ENCODE measurements at places on chromosomes 3 and 15.

- DNase-seq: no peak
Observed at GRCh38 chr3:77915336-77915735, 875.4 kb downstream of the ROBO2 start.

DNA sequence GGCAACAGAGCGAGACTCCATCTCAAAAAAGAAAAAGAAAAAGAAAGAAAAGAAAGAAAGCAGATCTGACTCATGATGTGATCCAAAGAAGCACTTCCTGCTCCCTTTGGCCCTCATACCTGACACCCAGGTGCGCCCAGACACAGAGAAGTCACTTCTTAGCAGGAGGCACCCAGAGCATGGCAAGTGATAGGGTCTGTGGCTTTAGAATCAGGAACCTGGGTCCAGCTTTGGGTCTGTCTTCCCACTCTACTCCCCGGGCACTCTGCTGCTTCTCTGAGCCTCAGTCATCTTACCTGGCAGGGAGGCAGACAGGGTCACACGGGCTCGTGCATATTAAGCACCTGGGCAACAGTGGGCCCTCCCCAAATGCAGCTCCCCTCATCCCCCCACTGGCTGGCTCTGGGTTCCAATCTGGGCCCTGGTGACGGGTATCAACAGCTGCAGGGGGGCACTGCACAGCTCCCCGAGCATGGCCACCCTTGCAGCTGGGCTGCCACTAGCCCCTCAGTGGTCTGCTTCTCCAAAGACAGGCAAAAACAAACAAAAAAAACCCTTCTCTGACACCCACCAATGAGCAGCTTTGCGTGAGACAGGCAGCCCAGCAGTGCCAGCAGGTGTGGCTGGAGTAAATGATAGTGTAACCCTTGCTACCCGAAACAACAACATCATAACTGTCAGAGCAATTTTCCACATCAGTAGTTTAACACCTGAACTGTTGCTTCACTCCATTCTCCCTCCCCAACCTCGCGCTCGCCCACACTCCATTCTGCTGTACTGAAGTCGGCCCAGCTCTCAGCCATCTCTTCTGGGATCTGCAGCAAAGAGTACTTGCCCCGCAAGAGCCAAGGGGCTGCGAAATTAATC lies 99.8 kb downstream of the MEGF11 start:
- DNase-seq: no peak

- DNase-seq: no peak
Observed at GRCh38 chr3:40445062-40445461, 12.1 kb upstream of the RPL14 start.

GRCh38 chr3:179020112-179020511 lies 51.5 kb downstream of the ZMAT3 start:
- no peak for DNase-seq

- no peak for DNase-seq
Observed at GRCh38 chr15:64921711-64922110, 10.0 kb downstream of the ANKDD1A start.

- DNase-seq: no peak
Observed at GRCh38 chr15:66476535-66476934, 21.0 kb downstream of the SNAPC5 start.

GRCh38 chr3:81485444-81485865 lies 276.0 kb downstream of the GBE1 start:
- DNase-seq: no peak

- no peak for DNase-seq
Observed at GRCh38 chr3:194057570-194058188, 78.3 kb upstream of the HES1 start.

GRCh38 chr15:69504352-69505040 lies 51.9 kb downstream of the RPLP1 start:
- no peak for DNase-seq

DNA sequence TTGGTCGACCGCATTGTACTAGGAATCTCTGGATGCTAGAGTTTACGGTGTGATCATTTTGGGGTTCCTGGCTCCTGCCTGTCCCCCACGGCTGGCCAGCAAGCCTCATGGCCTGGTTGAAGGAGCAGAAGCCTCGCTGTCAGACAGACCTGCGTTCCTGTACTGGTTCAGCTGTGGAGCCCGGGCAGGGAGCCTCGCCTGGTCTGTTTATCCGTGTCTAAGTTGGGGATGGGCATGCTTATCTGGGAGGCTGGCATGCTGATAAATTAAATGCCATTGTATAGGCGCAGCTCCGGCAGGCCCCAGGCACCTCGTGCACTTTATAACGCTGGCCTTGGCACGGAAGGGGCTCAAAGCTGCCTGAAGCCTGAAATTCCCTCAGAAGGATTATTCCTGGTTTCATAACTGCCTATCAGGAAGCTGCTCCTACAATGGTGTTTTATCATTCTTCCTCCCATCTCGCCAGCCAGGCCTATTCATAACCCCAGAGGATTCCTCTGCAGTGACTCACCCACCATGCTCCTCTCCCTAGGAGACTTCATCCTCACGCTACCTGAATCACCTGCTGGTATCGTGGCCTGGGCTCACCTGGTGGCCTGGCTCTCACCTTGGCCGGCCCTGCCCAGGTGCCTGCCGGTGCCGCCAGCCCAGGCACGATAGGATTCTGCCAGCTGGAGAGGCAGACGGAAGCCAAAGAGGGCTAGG lies 110.9 kb downstream of the ASB7 start:
- no peak for DNase-seq

DNA sequence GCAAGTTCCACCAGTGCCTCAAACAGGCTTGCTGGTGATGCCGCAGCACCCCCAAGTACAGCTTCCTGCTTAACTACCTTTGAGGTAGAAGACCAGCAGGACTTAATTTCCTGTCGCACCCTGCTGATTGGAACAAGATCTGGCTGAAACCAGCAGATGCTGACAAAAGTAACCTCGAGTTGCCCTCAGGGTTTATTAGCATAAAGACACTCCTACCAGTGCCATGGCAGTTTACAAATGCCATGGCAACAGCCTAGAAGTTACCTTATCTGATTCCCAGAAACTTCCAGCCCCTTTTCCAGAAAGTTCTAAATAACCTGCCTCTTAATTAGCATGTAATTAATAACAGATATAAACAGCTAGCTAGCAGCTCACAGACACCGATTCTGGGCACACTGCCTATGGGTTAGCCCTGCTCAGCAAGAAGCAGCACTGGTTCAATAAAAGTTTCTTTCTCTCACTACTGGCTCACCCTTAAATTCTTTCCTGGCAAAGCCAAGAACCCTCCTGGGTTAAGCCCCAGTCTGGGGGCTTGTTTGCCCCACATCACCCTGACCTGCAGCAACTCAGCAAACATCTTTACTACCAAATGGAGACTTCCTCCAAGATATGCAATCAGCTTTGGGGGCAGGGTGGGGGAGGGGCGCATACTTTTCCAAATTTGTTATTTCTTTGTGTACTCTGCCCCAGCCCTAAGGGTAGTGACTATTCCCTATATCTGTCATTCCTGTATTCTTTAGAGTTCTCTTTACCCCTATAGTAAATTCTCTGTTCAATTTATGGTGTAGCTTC lies 54.2 kb downstream of the MAP4 start:
- peak; percentile 17 for DNase-seq

DNA sequence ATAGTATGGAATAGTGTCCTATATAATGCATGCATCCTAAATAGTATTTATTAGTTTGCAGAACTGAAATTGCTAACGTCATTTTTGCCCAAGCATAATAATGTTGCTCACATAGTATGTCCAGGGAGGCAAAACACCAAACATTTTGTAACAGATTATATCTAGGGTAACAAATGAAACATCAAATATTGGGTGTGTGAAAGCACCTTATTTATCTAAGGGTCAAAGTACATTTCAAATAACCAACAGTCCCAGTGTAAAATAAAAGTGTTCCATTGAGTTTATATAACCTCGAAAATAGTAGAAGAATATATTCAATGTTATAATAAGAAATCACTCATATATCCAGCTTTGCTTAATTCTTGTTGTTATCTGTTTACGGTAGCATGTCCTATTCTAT lies 363.1 kb downstream of the CADM2 start:
- no peak for DNase-seq

GRCh38 chr3:197428952-197429351 lies 126.8 kb downstream of the BDH1 start:
- DNase-seq: no peak

DNA sequence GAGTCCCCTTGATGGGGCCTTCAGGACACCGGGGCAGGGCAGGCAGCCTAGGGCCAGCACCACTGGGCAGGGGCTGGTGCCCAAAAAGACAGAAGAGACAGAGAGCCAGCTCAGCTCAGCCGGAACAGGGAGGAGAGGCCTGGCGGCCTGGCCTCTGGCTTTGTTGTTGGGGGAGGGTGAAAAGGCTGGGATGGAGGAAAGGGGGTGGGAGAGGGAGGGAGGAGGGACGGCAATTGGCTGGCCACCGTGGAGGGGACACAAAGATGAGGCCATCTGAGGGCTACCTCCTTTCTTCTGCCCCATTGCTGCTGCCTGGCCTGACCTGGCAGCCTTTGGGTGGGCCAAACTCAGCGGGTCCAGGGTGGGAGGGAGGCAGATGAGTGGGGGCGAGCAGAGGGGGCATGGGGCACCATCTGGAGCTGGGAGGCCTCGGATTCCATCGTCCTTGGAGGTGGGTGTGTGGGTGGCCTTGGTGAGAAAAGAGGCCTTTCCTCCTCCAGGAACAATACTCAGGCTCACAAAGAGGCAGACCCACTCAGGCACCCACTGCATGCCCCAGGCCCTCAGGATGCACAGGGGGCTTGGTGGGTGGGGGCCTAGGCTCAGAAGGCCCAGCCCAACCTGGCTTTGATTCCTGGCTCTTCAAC lies 9.3 kb downstream of the EFCC1 start:
- no peak for DNase-seq

DNA sequence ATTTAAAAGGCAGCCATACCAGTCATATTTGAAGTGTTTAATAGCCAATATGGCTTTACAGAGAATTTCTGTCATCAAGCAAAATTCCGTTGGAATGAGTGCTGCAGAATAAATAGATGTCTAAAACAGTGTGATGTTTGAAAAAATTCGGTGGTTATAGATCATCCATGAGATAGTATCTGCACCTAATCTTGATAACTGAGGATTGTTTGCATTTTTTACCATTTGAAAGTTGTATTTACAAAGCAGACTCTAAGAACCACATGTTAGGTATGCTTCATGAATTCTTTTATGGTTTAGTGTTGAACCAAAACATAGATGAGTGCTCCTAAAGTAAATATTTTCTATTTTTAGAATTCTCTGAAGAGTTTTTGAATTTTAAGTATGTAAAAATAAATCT lies 476.1 kb downstream of the NAALADL2 start:
- no peak for DNase-seq

- DNase-seq: no peak
Observed at GRCh38 chr3:105842449-105842848, 26.4 kb downstream of the CBLB start.

DNA sequence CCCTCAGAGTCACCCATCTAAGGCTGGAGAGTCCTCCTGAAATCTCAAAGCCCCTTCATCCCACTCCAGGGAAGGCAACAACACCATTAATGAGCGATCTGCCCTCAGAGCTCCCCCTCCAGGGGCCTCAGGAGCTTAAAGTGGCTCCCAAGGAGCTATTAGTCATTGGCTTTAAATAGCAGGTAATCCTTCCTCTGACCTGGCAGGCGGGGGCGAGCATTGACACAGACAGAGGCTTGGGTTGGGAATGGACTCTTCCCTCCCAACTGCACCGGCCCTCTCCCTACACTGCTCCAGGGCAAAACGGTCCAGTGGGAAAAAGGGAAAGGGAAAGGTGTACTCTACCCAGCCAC lies 1.4 kb downstream of the MFGE8 start:
- DNase-seq: no peak

DNA sequence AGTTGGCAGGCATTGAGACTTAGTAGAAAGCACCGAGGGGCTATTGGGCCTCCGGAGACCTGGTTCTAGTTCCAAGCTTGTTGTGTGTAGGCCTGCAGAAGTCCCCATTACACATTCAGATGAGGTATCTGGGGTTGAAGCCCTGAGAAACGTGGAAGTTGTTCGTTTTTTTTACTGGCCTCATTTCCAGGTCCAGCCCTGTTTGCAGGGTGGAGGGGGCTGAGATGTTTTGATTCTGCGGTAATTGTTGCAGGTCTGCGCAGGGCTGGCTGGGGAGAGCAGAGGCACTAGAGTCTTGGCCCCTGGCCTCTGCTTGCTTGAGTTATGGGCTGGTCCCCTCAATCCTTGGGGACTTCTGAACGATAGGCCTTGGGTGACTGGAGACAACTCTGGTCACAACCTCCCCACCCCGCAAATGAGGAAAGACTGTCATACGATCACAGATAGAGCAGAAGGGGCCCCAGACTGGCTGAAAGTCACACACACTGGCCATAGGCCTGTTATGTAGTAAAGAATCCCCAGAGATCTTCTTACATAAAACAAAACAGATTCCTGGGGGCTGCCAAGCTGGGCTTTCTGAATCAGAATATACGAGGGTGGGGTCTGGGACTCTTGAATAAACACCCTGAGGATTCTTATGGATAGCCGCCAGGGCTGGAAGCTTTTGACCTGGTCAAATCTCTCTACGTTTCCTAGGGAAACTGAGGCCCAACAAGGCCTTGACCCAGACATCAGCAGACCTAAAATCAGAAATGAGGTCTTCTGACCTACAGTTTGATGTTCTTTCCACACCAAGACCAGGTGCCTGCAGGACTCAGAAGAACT lies 15.6 kb downstream of the KBTBD13 start:
- no peak for DNase-seq

GRCh38 chr15:78387246-78388037 lies 47.3 kb downstream of the CRABP1 start:
- no peak for DNase-seq

DNA sequence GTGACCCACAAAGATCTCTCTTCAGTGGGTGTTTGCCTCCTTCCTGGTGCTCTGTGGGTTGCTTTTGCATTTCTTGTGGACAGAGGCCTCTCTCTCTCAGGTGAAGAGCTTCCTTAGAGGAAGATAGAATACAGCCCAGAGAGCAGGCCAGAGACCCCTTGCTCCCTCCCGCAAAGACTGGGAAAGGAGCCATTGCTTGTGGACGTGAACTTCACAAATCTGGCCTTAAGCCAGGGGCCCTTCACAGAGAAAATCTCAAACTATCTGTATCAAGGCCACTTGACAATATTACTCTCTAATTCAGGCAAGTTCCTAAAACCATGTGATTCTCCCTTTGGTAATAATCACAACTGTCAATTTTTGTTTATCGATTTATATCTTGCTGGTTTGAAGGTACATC lies 30.4 kb upstream of the CLK3 start:
- no peak for DNase-seq

GRCh38 chr3:9416139-9416780 lies 18.8 kb downstream of the SETD5 start:
- DNase-seq: no peak

DNA sequence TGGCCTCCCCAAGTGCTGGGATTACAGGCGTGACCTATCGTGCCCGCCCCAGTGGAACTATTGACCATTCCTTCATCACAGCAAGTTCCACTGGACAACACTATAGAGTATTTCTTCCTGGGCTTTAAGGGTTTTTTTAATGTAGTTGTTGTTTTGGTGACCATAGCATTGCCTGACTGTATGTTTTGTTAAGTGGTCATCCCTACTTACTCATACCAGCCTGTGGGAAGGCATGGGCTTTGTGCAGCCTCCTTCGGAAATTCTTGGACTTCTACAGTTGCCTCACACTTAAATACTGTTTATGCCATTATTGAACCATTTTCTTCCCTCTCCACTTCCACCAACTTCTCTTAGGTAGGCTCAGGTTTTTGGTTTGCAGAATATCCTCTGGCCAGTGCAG lies 19.9 kb upstream of the ALPK3 start:
- no peak for DNase-seq
